ENCODE measurements at places on chromosomes 4 and X.

GRCh38 chr4:114277690-114278089 is 298.2 kb upstream of the ARSJ start:
- no peak for DNase-seq

- no peak for DNase-seq
These were observed 102.6 kb upstream of the PRKX start for GRCh38 chrX:3815896-3816664.

- peak; percentile 93 for DNase-seq
These were observed 174.2 kb upstream of the JADE1 start for GRCh38 chr4:128635141-128635954.

- peak; percentile 15 for DNase-seq
These were observed 81.4 kb upstream of the IGFBP7 start for GRCh38 chr4:57191523-57192034.

DNA sequence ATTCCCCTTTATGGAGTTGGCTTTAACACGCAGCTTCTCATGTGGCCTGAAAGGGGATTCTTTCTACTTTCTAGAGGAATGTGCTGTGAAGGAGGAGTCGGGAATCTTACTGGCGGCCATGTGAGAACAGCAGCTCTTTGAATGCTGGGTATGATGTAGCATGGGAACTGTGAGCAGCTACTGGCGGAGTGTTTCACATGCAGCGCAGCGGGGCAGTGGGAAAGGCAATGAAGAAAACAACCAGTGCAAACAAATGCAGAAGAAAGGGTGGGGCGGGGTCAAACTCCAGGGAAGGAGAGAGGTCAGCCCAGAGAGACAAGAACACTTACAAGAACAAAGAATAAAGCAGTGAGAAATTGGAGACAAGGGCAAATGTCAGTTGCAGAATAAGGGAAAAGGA is 363.8 kb upstream of the FTHL17 start:
- no peak for DNase-seq

- DNase-seq = no peak
These were observed 95.8 kb upstream of the GEMIN8 start for GRCh38 chrX:14125462-14125861.

- no peak for DNase-seq
These were observed 123.4 kb downstream of the COL25A1 start for GRCh38 chr4:109179061-109179460.

DNA sequence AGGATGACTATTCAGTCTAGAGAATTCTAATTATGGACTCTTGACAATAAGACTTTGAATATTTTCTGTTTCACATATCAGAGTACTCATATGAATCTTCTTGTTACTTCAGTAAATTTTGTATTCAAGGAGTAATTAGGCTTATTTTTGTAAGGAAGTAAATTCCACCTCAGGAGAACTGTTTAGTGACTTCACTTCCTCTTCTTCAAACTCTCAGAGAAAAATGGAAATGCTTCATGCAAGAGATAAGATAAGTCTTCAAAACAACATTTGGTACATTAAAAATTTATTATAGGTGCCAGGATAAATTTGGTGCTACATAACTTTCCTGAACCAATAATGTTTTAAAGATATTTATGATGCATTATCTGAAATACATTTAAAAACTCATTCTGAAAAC is 1421.9 kb downstream of the PCDH7 start:
- no peak for DNase-seq

DNA sequence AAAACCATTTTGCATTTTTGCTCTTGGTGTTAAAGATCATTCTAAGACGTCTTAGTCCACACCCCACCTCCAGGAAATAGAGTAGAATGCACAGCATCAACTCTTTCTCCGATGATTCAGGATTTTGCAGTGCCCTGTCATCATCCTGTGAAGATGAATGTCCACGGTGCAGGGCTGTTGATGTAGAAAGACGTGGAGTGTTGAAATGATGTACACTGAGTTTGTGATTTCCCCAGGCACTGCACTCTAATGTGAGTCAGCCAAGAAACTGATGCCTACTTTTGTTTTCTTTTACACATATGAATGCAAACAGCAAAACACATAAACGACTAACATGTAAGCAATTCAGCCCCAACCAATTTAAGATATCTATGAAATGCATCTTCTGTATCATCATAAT is 10.5 kb downstream of the LGI2 start:
- DNase-seq = no peak

DNA sequence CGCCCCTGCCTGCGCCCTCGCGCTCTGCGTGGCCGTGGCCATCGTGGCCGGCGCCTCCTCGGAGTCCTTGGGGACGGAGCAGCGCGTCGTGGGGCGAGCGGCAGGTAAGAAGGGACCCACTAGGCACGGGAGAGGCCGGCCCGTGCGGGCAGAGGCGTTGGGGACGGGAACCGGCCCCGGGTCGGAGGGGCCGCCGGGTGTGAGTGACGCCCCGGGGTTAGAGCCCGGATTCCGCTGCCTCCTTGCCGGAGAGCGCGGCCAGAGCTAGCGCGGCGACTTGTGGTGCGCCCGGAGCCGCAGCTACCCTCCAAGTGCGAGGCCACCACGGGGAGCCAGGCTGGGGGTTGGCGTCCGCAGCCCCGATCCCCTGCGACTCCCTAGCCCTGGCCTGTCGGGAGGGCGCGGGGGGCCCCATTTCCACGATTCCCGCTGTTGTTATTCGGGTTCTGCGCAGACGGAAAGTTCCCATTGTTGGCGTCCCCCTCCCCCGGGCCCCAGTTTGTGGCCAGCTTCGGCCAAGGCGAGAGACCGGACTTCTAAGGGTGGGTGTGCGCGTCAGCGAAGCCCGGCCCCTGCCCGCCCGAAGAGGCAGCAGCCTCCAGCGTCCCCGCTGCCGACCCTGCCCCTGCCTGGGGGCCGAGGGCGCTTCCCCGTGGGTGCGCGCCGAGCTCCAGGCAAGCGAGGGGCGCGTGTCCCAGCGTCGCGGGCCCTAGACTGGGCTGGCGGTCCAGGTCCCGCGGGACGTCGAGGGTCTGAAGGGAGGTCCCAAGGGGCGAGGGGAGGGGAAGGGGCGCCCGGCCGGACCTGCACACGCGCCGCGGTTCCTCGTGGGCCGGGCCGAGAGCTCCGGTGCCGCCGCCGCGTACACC is 1.1 kb downstream of the FGFR3 start:
- peak; percentile 63 for DNase-seq

- DNase-seq = peak; percentile 15
These were observed 30.9 kb downstream of the RNF150 start for GRCh38 chr4:141102367-141102766.

GRCh38 chr4:1139860-1140259 is 26.5 kb upstream of the RNF212 start:
- no peak for DNase-seq

- DNase-seq = no peak
These were observed 127.4 kb downstream of the ANAPC10 start for GRCh38 chr4:144970597-144970996.

- DNase-seq = peak; percentile 67
These were observed 158.4 kb downstream of the TENT5D start for GRCh38 chrX:80578517-80579105.
